ENCODE measurements at places on chromosomes 5 and 9. TPM values are rescaled to one million over a fixed set of nuclear protein-coding genes. Genes with fewer than 3 reads are reported as not detected.

PTGS1 gene
- 20.8 TPM for total RNA-seq

CSF2 gene
- total RNA-seq, result not detected

FOXD4L5 gene
- total RNA-seq, result 0.14 TPM

CAPSL gene
- total RNA-seq, result not detected

RLN1 gene
- total RNA-seq, result not detected

PDE8B gene
- 15.1 TPM for total RNA-seq

SQSTM1 gene
- 333 TPM for total RNA-seq

RALGPS1 gene
- total RNA-seq, result 7.8 TPM

ANKRD31 gene
- total RNA-seq, result 0.42 TPM

PLEKHG4B gene
- total RNA-seq, result not detected

PHF24 gene
- total RNA-seq, result 0.93 TPM

ZDHHC21 gene
- 16.3 TPM for total RNA-seq

SPDL1 gene
- total RNA-seq, result 6.7 TPM

NDUFB6 gene
- 43.4 TPM for total RNA-seq

CAMK2A gene
- 0.23 TPM for total RNA-seq

CCDC152 gene
- 0.90 TPM for total RNA-seq

NUTM2F gene
- not detected for total RNA-seq

PRSS3 gene
- total RNA-seq, result not detected

CCL28 gene
- total RNA-seq, result 4.0 TPM

SLC27A4 gene
- 22.3 TPM for total RNA-seq

WDR38 gene
- not detected for total RNA-seq

TLE1 gene
- total RNA-seq, result 21.8 TPM

ENTPD2 gene
- 0.48 TPM for total RNA-seq

CER1 gene
- not detected for total RNA-seq

SPATA31E1 gene
- total RNA-seq, result not detected

TMC1 gene
- 0.69 TPM for total RNA-seq

PHYHD1 gene
- total RNA-seq, result 11.4 TPM

CATSPER3 gene
- total RNA-seq, result 0.43 TPM

DNAH5 gene
- total RNA-seq, result 0.57 TPM

ZNF462 gene
- total RNA-seq, result 25.7 TPM

OR1N2 gene
- not detected for total RNA-seq

ANKRD33B gene
- total RNA-seq, result 3.3 TPM

IFNA13 gene
- total RNA-seq, result not detected

JMY gene
- 15.5 TPM for total RNA-seq

C9orf50 gene
- total RNA-seq, result not detected

PCDHGC4 gene
- 2.9 TPM for total RNA-seq

PPP3R2 gene
- not detected for total RNA-seq

APBA1 gene
- total RNA-seq, result 9.2 TPM

BARHL1 gene
- total RNA-seq, result not detected

PCDHB9 gene
- total RNA-seq, result 1.1 TPM

DENND4C gene
- total RNA-seq, result 58.3 TPM

COL23A1 gene
- 3.0 TPM for total RNA-seq

THBS4 gene
- total RNA-seq, result 58.2 TPM

HMMR gene
- total RNA-seq, result 0.32 TPM

TAF11L5 gene
- total RNA-seq, result not detected

SLCO6A1 gene
- not detected for total RNA-seq

ABITRAM gene
- total RNA-seq, result 9.6 TPM

EQTN gene
- total RNA-seq, result not detected

OTP gene
- total RNA-seq, result not detected

WNT8A gene
- not detected for total RNA-seq

PCDHB7 gene
- 5.5 TPM for total RNA-seq

PCDHB16 gene
- 3.0 TPM for total RNA-seq
